ENCODE measurements at places on chromosomes 16 and 17.
A peak's percentile ranks its signal among the peaks of the same experiment; 100 is the strongest.

GRCh38 chr17:70040336-70040735 is 34.7 kb upstream of the KCNJ16 start:
- no peak for DNase-seq

DNA sequence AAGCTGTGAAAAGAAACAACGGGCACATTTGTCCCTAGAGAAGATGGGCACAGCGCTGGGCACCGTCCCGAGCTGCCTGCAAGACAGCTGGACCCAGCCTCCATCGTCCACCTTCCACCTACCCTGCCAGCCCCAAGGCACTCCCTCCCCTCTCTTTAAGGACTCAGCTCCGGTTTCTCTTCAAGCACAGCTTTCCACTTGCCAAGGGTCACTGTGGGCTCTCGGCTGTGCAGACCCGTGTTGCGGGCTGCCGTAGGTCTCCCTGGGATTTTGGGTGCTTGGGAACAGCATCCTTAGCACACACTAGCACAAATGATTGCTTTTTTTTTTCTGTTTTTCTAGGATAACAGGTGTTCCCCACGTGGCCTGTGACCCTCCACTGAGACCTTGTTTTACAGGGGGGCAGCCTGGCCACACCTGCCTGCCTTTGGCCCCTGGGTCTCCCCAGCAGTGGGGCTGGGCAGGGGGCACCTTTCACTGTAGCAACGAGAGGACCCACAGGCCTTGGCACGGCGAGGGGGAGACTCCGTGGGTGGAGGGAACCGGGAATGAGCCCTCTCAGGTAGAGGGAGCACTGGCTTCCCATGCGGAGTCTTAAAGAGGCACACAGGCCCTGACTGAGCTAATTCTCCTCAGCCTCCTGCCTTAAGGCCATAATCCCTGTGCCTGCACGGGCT is 1.4 kb downstream of the CHMP6 start:
- no peak for DNase-seq

- DNase-seq: no peak
Measured at GRCh38 chr17:1829216-1829591, 498 bp downstream of the SMYD4 start.

DNA sequence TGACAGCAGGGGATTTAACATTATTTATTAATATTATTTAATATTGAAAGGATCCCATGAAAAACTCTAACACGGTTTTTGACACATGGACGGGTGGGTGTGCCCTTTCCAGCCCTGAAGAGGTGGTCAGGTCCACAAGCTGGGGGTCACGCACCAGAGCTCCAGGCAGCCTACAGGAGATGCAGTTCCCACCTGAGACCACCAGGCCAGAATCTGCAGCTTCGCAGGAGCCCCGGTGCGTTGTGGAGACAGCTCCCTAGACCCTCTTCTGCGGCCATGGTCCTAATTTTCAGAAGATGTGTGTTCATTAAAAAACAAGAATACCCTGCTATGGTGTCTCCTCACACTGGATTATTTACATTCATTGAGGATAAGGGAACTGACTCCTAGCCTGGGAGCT is 331.1 kb downstream of the C16orf95 start:
- DNase-seq: no peak

DNA sequence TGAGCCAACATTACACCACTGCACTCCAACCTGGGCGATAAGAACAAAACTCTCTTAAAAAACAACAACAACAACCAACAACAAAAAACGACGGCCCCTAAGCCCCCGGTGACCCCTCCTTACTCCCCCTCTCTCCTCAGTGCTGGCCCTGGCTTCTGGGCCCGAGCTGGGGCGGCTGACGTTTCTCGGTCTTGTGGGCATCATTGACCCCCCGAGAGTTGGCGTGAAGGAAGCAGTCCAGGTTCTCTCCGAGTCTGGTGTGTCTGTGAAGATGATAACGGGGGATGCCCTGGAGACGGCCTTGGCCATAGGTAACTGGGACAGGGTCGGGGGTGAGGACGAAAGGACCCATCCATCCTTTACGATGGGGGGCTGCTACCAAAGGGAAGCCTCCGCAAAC is 52.7 kb downstream of the MEAK7 start:
- no peak for DNase-seq

DNA sequence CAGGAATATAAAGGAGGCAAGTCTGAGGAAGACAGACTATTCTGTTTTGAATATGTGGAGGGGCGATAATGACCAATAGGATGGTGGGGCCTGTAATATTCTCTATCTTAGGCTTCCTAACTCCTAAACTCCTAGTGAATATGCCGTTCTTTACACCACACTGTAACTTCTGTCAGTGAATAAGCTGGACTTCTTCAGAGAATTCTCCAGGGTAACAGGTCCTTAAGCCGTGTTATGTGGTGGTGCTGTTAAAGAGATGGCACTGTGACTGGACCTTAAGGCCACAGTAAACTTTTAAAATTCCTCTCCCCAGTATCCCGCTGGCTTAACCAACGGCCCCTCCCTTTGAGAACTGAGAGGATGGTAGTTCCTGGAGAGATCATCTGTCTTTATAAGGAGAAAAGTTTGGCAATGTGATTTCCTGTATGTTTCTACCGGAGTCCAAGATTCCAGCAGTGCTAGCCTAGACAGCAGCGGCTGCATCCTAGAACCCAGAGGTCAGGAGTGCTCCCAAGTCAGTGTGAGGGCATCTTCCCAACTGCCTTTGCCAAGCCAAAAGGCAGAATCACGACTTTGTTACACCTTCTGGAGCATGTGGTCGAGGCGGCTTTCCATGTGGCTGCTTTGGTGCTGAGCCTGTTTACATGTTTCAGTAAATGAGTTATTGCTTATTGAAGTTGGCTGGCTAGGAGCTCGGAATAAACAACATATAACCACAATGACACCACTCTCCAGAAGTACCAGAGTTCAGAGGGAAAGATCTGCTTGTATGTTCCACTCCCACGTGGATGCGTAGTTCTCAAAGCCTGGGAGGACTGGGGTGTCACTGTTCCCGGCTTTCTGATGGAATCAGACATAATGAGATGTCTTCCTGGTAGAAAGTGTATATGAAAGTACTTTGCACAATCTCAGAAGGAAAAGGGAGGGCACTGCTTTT is 41.0 kb downstream of the TUBD1 start:
- no peak for DNase-seq

GRCh38 chr16:86516623-86517003 is 6.3 kb downstream of the FOXF1 start:
- DNase-seq: no peak

- no peak for DNase-seq
Measured at GRCh38 chr16:25988882-25989281, 297.1 kb downstream of the HS3ST4 start.

GRCh38 chr17:67619555-67619954 is 98.2 kb upstream of the NOL11 start:
- DNase-seq: no peak

DNA sequence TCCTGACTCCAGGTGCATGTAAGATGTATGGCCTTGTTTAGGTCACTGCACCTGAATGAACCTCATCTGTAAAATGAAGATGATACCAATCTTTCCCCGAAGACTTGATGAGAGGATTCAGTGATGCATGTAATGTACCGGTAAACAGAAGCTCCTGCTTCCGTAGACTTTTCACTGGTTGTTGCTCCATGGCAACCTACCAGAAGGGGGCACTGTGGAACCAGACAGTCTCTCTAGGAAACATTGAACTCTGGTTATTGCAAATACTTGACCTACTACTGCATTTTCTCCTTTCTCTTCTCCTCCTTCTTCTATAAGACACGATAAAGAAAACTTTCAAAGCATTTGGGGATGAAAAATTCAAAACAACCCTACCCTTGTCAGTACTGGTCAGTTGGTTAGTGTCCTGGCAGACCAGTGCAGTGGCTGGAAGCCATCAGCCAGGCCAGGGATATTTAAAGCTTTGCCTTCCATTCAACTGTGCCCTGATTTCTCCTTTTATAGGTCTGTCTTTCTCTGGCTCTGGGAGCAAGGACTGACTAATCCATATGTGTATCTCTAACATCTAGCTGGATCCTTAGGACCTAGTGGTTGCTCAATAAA is 667.4 kb upstream of the SALL1 start:
- peak; percentile 62 for DNase-seq

DNA sequence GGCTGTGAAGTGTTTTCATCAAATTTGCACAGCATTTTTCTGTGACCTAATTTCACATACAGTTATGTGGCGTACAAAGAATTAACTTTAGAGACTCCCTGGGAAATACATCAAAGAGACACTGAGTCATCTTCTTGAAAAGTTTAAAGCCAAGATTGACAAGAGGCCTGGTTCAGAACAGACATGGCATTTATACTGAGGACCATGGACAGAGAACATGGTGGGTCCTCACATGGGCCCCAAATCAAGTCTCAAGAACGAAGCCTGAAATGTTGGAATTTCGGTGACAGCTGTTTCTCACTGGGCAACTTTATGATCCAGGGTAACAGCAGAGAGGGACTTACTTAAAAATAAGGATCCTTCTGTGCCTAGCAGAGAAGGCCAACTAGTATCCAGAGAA is 311.5 kb upstream of the KCNJ16 start:
- DNase-seq: no peak

- peak; percentile 95 for DNase-seq
Measured at GRCh38 chr17:65022751-65023700, 33.5 kb downstream of the GNA13 start.

- DNase-seq: peak; percentile 72
Measured at GRCh38 chr16:53091466-53092211, 36.8 kb downstream of the CHD9 start.

Data from GM12865 (cell line).